ENCODE measurements at places on chromosomes 3 and 15.

DNA sequence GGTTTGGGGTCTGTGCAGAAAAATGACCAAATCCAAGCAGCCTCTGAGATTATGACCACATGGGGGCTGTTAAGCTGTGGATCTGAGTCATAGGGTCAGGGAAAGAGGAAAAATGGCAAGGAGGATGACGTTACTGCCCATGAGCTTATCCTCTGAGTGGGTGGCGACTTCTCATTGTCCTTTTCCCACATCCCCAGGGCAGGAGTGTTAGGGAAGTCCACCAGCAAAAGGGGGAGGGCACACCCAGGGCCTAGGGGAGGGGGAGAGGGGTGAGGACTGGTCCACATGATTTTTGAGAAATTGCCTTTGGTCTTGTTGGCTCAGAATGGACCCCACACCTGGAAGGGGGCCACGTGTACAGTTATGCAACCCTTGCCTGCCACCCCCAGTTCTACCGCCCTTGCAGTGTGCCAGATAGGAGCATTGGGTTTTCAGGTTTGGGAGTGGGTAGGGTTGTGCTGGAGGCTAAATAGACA, 2.6 kb downstream of the CD276 start:
- peak; percentile 94 for DNase-seq

DNA sequence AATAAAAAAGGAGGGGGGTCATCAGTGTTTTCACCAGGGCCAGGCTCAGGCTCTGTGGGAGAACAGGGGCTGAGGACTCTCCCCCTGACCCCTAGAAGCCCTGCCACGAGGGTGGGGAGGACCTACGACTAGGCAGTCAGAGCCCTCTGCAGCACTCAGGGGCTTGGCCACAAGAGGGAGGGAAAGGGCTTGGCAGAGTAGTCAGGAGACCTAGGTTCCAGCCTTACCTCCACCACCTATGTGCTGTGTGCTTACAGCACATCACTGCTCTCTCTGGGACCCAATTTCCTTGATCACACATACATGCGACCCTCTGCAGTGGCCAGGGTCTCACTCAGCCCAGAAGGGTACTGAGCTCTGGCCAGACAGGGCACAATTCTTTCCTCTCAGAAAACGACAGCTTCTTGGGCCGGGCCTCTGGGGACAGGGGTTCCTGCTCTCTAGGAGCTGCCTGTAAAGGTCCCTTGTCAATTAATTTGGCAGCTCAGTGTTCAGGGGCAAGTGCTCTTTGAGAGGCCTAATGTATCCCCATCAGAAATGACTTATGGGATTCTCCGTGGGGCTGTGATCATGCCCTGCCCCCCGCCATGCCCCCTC, 16.4 kb upstream of the SKIC8 start:
- no peak for DNase-seq

- no peak for DNase-seq
Measured at GRCh38 chr3:124115956-124116355, 124.0 kb upstream of the ROPN1 start.

DNA sequence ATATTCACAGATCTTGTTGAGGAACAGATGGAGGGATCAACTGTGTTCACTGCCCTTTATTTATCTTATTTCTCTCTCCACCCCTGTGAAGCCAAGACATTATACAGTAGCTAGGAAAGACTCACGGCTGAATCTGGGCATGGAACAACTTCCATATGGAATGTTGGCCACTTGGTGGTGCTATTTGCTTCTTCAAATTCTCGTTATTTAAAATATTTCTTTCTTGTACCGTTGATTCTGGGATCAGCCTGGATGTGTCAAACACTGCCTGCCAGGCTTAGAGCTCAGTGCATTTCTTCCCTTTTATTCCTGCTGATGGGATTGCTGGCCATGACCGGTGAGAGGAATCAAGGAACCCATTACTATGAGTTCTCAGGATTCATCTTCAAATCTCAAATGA, 17.5 kb upstream of the GASK1A start:
- DNase-seq = peak; percentile 57

- DNase-seq = peak; percentile 36
Measured at GRCh38 chr15:42604894-42605744, 29.7 kb downstream of the STARD9 start.

- DNase-seq = peak; percentile 58
Measured at GRCh38 chr15:48415036-48415886, 84.0 kb downstream of the DUT start.

DNA sequence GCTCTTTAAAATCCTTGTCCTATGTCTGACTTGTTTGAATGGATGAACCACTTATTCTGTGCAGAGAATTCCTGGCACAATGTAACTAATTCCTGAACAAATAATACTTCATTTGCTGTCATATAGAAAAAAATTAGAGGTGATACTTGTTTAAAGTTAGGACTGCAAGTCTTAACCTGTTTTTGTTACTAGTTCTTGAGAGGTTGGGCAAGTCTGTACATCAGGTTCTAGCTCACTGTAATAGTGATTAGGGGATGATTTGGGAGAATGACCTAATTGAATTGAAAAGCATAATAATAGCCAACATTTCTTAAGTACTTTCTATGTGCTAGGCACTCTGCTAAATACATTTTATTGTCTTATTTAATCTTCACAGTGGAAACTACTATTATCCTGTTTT, 49.3 kb downstream of the GMPS start:
- no peak for DNase-seq

GRCh38 chr3:52093756-52094545, 37.6 kb upstream of the DUSP7 start:
- DNase-seq = peak; percentile 56

- no peak for DNase-seq
Measured at GRCh38 chr15:85788771-85789495, 5.8 kb downstream of the KLHL25 start.

DNA sequence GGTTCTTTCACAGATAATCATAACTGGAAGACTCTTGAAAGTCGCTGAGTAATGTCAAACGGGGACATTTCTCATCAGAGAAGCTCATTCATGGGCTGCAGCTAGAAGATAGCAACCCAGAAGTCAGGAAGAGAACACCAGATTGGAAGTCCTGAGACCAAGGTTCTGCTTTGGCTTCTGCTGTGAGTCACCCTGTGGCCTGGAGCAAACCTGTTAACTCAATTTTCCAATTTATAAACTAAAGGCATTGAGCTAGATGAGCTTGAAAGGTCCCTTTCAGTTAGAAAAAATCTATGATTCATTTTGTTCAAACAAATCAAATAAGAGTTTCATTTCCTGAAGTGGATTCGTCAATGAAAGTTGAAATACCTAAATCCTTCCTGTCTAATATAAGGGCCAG, 402.2 kb downstream of the EPHB1 start:
- DNase-seq = no peak

DNA sequence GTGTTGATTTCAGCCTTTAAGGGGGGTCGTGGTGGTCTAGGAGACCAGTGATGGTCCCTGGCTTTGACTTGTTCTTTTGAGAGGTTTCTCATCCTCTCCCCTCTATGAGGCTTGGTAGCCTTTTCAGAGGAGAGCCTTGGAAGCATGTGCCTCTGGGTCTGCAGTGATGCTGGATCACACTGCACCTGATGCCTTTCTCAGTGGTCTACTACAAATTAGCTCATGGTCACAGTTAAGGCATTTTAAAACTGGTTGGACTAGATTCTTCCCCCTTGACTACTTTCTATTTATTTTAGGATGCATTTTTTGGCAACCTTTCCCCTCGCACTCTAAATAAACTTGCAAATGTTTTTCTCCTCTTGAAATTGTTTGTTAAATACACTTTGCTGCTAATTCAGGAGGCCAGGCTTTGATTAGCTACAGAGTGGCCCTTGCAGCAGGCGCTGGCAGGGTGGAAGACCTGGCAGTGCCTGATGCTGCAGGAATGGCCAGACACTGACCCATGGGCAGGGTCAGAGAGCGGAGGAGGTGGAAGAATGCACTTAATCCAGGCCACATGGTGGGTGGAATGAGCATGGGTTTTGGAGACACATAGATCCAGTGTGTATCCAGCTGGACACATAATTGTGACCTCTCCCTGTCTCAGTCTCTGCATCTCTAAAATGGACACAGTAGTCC, 318.8 kb upstream of the CTDSPL start:
- DNase-seq = no peak

- DNase-seq = no peak
Measured at GRCh38 chr3:181718369-181718768, 6.6 kb downstream of the SOX2 start.

GRCh38 chr15:39682366-39682765, 100.3 kb downstream of the FSIP1 start:
- DNase-seq = peak; percentile 26

DNA sequence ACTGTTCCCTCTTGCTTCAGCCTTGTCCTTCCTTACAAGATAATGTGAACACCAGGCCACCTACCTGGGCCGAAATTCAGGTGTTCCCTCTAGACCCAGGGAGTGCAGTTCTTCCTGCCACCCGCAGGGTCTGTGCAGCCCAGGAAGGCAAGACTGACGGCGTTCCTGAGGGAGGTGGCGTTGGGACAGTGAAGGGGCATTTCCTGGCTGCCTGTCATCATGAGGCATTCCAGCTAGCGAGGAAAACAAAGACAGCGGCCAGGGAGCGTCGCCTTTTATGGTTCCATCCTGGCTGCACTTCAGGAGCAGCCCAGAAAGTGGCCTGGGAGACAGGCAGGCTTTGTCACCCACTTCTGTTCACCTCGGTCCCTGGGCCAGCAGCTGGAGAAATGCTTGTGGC, 84.8 kb upstream of the WNT5A start:
- DNase-seq = no peak

DNA sequence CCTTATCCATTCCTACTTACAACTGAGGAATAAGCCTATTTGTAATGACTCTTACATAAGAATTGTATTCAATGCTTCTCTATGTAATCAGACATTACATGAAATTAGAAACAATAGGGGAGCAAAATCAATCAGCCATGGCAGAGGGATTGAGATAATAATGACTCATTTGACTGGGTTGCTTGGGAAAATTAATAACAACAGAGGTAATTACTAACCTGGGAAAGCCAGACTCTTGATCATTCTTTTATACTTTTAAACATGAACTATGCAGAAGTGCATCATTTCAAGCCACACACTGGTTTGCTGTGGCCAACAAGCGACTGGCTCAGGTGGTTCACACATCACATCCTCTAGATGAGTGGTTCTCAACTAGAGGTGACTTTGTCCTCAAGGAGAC, 126.3 kb upstream of the CRBN start:
- no peak for DNase-seq

DNA sequence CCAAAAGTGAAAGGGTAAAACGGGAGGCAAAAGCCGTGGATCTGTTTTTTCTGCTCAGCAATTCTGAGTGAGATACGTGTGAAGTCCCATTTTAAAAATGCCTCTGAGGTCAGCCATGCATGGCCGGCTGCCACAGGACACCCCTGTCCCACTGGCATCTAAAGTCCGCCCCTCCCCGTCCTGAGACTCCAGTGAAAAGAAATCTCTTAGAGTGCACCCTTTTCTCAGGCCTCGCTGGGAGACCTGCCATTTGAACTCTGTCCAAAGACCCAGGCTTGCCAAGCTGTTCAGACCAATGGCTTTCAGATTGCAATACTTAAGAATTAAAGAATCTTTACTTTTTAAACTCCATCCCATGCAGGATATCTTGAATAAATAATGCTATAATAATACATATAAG, 61.0 kb upstream of the SLC24A5 start:
- DNase-seq = peak; percentile 36

DNA sequence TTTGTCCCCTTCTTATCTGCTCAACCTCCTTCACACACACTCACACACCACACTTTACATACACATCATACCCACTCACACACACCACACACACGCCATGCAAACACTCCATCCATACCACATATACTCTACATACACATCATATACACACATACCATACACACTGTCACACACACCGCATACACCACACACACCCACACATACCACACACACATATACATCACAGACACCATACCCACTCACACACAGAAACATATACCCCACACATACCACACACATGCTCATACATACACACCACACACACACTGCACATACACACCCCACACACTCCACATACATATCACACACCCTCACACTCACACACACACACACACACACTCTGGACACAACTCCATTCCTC, 54.3 kb upstream of the ACP3 start:
- DNase-seq = no peak

- no peak for DNase-seq
Measured at GRCh38 chr15:56972426-56972825, 54.0 kb downstream of the TCF12 start.

DNA sequence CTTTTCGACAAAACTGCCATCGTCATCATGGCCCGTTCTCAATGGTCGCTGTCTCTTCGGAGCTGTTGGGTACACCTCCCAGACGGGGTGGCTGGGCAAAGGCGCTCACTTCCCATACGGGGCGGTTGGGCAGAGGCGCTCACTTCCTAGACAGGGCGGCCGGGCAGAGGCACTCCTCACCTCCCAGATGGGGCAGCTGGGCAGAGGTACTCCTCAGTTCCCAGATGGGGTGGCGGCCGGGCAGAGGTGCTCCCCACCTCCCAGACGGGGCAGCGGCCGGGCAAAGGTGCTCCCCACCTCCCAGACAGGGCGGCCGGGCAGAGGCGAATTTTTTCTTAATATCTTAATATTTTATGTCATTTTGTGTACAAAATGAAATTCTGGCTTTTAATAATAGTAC, 44.5 kb downstream of the PARP14 start:
- DNase-seq = no peak

DNA sequence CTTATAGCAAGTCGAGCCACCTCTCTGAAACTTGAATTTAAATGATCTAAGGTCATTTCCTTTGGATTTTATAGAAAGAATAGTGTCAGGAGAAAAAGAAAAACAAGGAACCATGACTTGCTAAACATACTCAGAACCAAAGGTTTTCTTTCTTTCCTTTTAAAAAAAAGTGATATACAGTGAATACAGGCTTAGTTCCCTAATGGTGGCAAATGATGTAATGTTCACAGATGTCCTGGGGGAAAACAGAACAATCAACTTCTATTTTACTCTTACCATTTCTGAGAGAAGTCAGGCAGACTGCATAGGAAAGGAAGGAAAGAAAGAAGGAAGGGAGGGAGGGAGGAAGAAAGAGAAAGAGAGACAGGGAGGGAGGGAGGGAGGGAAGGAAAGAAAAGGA, 56.5 kb downstream of the ST6GAL1 start:
- DNase-seq = no peak

GRCh38 chr3:50237133-50237651, 1.2 kb downstream of the GNAI2 start:
- no peak for DNase-seq

GRCh38 chr3:60160822-60161748, 1090.2 kb downstream of the FHIT start:
- DNase-seq = no peak
